ENCODE measurements at places on chromosomes 16 and 17. TPM values are rescaled to one million over a fixed set of nuclear protein-coding genes. Genes with fewer than 3 reads are reported as not detected.

GRCh38 chr17:65533056-65533745 is 28.2 kb downstream of the AXIN2 start:
- DNase-seq: no peak

DNA sequence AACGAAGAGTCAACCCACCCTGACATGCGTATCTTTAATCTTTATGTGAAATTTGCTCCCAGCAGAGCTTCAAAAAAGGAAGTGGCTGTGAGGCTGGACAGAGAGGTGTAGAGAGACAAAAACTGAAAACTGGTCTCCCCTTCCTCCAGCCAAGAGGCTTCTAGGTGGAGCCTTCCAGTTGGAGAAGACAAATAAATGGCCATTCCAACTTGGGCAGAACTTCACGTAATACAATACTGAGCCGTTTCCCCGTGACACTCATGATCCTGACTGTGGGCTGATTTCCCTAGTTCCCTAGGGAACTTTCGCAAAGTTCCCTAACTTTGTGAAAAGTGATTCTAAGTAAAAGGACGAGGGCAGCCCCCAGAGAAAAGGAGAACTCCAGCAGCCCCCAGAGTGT is 78.8 kb downstream of the ZFHX3 start:
- DNase-seq: no peak

- no peak for DNase-seq
These were observed 297.1 kb upstream of the KIF2B start for GRCh38 chr17:53525590-53525989.

DNA sequence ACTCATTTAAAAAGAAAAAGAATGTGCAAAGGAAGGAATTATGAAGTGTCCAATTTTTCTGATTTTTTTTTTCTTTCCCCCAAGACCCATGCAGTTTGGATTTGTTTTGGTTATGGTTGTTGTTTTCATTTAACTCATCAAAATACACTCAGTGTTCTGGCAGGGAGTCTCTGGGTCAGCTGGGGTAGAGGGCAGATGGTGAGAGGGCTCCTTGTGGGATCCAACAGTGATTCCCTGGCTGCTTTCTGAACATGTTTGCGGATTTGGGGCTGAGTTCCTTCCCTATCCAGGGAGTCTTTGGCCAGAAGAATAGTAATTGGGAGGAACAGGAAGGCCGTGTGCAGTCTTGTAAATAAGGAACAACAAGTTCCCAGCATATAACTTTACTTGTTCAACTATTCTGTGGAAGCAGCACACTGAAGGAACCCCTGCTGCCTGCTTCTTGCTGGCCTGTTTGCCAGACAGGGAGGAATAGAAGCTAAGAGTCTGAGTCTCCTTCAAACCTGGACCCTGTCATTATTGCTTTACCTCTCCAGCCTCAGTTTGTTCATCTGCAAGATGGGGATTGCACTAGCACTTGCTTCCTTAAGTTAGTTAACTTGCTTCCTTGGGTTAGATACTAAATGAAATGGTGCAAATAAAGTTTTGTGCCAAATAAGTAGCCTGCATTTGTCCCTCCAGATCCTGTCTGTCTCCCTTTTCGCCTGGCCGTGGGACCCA is 32.1 kb downstream of the C17orf67 start:
- no peak for DNase-seq

- no peak for DNase-seq
These were observed 25.8 kb downstream of the SMTNL2 start for GRCh38 chr17:4610162-4610561.

DNA sequence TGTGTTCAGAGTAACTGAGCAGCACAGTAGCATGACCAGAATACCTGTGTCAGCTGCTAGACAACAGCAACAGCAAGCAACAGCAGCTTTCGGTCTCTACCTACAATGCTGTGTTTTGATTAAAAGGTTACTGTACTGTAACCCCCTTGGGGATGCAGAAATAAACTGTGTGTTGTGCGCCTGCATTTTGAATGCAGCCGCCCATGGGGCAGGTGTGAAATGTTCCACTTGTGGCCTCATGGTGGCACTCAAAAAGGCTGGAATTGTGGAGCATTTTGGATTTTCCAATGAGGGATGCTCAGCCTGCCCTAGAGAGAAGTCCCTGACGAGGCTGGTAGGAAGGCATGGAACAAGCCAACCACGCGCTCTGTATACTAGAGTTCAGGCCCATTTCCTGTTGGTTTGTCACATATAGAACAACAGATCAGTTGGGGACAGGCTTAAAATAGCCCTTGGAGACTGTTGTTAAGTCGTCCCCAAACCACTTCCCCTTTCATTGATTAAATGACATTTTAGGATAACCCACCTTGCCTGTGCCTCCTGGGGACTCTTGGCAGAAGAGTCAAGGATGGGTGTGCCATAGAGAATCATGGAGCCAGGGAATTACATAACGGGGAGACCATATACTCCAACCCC is 27.1 kb downstream of the SCPEP1 start:
- peak; percentile 51 for DNase-seq

DNA sequence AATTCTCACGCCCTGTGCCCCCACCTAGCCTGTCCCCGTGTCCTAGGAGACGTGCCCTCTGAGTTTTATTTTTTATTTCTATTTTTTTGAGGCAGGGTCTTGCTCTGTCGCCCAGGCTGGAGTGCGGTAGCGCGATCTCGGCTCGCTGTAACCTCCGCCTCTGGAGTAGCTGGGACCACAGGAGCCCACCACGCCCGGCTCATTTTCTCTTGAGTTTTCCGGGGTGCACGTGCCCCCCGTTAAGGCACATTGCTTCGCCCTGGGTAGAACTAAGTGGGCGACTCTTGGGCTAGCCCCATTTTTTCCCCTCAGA is 655 bp upstream of the KLHDC4 start:
- no peak for DNase-seq

DNA sequence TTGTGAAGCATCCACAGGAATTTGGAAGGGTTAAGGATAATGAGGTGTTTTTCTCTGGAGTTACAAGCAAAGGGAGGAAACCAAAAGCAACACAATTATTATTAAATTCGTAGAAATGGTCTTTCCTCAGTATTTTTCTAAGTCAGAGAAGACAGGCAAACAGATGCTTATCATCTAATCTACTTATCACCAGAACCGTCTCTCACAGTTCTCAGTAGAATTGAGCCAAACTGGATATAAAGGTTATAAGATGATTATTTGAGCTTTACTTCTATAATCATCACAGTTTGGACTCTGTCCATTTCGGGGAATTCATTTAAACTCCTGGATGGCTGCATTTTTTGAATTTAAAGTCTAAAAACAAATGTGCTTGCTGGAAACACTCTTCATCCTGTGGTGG is 245.0 kb downstream of the KCNJ2 start:
- DNase-seq: no peak

- no peak for DNase-seq
These were observed 10.2 kb upstream of the FOXF1 start for GRCh38 chr16:86499889-86500707.

DNA sequence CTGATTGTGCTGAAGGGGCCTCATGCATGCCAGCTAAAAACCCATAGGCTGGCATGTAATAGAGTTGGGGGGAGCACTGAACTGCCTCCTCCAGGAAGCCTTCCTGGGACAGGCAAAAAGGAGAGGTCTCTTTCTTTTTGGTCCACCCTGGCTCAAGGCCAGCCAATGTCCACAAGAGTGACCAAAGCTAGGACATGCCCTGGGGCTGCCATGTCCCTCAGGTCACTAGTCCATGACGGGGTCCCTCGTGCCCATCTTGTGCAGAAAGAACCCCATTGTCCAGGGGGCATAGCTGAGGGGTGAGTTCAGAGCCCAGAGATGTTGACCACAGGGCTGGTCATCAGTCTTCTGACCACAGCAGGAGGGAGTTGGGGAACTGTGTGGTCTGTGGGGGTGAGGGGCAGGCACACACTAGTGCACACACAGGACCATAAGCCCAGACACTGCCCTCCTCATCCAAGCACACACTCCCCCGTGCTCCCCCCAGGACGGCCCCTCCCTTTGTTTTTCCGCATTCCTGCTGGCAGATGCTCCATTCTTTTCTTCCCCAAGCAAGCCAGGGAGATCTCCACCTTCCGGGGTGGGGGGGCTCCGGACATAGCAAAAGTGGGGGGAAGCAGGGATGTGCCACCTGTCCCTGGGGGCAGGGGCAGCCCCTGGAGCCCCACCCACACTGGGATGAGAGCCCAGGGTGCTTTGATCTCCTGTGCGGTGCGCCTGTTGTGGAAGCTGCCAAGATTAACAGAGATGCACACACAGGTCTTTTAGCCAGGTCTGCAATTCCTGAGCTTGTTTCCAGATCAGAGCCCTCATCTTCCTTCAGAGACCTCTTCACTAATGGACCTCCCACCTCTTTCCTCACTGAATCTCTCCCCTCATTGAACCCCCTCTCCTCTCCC is 25.2 kb upstream of the PHB1 start:
- DNase-seq: no peak

GRCh38 chr17:72053036-72053435 is 67.8 kb upstream of the SOX9 start:
- DNase-seq: no peak

- peak; percentile 72 for DNase-seq
These were observed 1.7 kb downstream of the RPRML start for GRCh38 chr17:46977348-46977747.

GRCh38 chr17:61595418-61596186 is 4.6 kb upstream of the NACA2 start:
- no peak for DNase-seq

- DNase-seq: no peak
These were observed 197.9 kb downstream of the RBFOX3 start for GRCh38 chr17:79412886-79413390.

DNA sequence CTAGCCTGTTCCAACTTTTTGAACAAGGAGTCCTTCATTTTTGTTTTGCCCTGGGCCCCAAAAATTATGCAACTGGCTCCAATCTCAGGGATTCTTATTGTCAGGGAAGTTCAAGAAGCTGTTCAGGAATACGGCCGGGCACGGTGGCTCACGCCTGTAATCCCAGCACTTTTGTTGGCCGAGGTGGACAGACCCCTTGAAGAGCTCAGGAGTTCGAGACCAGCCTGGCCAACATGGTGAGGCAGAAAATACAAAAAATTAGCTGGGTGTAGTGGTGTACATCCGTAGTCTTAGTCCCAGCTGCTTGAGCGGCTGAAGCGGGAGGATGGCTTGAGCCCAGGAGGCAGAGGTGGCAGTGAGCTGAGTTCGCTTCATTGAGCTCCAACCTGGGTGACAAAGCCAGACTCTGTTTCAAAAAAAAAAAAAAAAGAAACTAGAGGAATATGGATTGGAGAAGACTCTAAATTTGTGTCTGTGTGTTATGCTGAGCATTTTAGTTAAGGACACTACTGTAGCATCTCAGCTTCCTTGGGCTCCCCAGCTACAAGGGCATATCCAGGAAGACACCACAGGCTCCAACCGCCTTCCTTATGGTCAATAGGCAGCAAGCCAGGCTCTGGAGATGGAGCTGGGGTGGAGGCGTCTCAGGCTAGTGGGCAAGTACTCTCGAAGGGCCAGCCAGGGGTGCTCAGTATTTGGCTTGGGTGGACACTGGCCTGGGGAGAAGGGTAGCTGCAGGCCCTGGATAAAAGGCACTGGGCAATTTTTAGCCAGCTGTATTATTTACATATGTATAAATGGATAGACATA is 56.8 kb upstream of the CREBBP start:
- DNase-seq: no peak

DNA sequence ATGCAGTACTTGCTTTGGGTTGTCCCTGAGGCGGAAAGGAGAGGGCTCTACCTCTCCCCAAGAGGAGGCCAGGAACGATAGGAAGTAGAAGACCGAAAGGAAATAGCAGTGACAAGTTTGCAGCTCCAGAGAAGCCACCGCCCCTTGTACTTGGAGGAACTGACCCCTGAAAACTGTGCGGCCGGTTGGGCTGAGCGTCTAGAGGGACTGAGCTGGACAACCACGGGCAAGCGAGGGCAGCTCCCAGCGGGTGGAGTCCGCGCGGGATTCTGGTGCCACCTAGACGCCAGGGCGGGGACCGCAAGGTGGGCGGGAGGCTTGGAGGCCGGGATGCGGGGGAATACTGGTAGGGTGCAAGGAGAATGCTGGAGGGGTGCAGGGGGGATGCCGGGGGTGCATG is 1.3 kb upstream of the SLC6A4 start:
- peak; percentile 39 for DNase-seq

DNA sequence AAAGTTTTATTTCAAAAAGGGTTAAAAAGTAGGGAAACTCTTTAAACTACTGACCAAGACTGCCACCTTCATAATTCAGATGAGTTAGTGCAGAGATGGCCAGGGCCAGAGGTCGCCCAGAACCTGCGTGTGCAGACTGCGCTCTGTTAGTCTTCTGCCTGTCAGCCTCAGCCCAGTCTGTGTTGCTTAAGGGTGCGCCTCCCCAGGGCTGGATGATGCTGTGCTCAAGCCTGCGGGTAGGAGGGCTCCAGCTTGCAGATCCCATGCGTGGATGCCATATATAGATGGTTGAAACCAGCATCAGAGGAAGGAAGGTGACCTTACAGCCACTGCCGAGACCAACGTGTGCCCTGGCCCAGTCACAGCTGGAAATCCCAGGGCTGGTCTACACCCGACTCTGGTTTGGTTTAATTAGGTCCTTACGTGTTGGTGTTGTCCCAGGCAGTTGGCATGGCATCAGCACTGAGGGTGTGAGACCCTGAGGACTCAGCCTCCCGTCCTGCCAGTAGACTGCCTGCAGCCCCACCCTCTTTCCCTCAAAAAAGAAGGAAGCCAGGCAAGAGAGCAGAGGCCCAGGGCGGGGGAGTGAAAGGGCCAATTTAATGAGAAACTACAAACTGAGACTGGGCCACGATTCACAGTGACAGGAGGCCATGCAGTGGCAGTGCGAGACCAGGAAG is 27.7 kb downstream of the CDIP1 start:
- no peak for DNase-seq

The KRTAP9-2 gene
- total RNA-seq: not detected

The NPIPB13 gene
- 0.29 TPM for total RNA-seq

The KRT24 gene
- total RNA-seq: not detected

The MED9 gene
- 28.3 TPM for total RNA-seq

The KRTAP2-2 gene
- total RNA-seq: not detected

The OR1D2 gene
- not detected for total RNA-seq

The SPAG5 gene
- total RNA-seq: 118 TPM

The CD300LG gene
- total RNA-seq: not detected

The DYNLL2 gene
- total RNA-seq: 50.3 TPM

The TBC1D3G gene
- total RNA-seq: not detected

The KRTAP1-5 gene
- not detected for total RNA-seq

The ADORA2B gene
- 118 TPM for total RNA-seq

Measured in PC-3 (cell line).